Right ventricle myocardium inferior (tissue), 1 donor: ENCODE measurements at places on chromosomes 5 and 9. TPM values are rescaled to one million over a fixed set of nuclear protein-coding genes. Genes with fewer than 3 reads are reported as not detected.

DNA sequence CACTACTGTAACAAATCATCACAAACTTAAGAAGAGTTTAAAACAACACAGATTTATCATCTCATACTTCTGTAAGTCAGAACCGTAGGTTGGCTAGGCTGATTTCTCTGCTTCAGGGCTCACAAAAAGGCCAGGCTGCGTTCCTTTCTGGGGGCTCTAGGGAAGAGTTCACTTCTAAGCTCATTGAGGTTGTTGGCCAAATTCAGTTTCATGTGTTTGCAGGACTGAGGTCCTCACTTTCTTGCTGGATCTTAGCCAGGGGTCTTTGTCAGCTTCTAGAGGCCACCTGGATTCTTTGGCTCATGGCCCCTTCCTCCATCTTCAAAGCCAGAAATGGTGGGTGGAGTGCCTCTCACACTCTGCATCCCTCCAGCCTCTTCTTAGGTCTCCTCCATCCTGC, 76.0 kb downstream of the ACTBL2 start:
- no peak for DNase-seq

DNA sequence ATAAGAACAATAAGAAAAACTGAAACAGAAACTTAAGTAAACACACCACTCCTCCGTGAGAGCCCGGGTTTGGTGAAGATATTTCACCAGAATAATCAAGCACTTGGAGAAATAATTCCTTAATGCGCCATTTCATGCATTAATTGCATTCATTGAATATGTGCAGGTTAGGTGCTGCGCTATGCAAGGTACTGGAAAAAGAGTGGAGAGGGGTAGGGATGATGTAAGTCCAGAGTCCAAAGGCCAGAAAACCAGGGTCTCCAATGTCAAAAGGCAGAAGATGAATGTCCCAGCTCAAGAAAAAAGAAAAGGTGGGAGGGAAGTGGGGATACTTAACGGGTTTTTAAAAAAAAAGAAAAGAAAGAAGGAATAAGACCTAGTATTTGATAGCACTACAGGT, 669 bp upstream of the ZFP37 start:
- DNase-seq = no peak

The PDE6A gene
- total RNA-seq = 0.05 TPM

GRCh38 chr9:111944241-111944866, 47.7 kb downstream of the UGCG start:
- DNase-seq = no peak

The RASA1 gene
- total RNA-seq = 19.8 TPM

- DNase-seq = no peak
Observed at GRCh38 chr5:140239939-140240700, 62.8 kb downstream of the PFDN1 start.

DNA sequence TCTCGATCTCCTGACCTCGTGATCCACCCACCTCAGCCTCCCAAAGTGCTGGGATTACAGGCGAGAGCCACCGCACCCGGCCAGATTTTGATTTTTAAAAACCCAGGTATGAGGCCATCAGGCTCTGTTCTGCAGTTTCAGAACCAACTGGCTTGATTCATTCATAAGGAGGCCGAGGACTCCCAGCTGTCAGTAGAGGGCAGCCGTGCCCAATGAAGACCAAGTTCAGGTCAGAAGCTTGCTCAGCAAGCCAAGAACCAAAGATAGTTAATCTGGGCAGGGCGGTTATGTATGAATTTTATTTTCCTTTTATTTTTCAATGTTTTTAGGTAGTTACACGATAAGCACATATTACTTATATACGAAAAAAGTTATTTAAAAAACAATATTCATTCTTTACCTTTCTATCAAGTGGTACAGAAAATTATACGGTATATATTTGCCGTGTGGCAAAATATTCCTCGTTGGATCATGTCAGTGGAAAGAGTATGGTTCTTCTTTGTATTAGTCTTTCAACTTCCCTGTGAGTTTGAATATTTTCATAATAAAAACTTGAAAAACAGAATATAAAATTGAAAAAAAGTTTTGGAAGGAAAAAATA, 18.0 kb downstream of the MGAT1 start:
- DNase-seq = no peak

DNA sequence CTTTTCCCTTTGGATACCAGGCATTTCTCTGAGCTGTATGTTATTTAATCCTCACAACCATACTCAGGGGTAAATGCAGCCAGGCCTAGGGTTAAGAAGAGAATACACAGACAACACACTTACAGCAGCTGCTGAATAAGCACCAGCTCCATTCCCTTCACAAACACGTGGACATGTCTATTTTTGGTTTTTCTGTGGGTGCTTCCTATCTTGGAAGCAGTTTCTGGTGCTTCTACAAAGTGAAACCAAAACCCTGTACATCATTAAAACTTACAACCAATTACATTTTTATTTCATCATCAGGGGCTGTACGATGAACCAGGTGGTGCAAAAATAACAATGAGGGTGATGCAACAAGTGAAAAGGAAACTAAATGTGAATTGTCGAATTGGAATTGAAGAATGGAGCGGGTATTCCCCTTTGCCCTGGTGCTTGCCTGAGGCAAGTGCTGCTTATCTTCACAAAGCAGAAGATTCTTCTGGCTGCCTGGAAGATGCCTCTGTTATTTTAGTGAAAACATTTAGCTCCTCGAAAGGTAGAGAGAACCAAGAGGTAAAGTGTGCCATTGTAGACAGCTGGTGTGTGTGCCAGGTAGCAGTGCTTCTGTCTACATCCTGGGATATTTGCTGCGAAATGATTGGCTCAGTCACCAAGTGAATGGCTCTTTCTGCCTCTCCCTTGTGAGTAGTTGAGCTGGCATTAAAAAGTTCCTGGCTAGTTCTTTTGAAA, 18.6 kb upstream of the IFNB1 start:
- DNase-seq = no peak

The PRR7 gene
- 1.4 TPM for total RNA-seq

- DNase-seq = no peak
Observed at GRCh38 chr9:92632641-92633040, 37.3 kb downstream of the IPPK start.

The PCDHGC3 gene
- total RNA-seq = 22.5 TPM

DNA sequence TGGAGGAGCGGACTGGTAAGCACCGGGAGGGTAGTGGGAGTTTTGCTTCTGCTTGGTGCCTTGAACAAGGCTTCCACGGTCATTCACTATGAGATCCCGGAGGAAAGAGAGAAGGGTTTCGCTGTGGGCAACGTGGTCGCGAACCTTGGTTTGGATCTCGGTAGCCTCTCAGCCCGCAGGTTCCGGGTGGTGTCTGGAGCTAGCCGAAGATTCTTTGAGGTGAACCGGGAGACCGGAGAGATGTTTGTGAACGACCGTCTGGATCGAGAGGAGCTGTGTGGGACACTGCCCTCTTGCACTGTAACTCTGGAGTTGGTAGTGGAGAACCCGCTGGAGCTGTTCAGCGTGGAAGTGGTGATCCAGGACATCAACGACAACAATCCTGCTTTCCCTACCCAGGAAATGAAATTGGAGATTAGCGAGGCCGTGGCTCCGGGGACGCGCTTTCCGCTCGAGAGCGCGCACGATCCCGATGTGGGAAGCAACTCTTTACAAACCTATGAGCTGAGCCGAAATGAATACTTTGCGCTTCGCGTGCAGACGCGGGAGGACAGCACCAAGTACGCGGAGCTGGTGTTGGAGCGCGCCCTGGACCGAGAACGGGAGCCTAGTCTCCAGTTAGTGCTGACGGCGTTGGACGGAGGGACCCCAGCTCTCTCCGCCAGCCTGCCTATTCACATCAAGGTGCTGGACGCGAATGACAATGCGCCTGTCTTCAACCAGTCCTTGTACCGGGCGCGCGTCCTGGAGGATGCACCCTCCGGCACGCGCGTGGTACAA, 556 bp downstream of the PCDHGC3 start:
- DNase-seq = peak; percentile 74

DNA sequence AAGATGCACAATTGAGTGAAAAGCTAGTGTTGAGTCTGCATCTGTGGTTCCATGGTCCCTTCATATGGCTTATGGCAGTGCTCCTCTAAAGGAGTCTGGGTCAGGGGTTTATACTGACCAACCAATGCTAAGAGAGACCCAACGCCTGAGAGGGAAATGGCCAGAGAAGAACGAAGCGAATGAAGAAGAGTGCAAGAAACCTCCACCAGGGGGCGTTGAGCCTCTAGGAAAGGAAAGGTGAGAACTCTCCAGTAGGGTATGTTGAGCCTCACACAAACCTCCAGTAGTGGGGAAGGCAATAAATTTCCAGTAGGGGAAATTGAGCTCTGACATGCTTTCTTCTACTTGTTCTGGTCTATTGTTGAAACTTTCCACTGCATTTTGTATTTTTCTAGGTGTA, 470.6 kb downstream of the PRDM9 start:
- no peak for DNase-seq

DNA sequence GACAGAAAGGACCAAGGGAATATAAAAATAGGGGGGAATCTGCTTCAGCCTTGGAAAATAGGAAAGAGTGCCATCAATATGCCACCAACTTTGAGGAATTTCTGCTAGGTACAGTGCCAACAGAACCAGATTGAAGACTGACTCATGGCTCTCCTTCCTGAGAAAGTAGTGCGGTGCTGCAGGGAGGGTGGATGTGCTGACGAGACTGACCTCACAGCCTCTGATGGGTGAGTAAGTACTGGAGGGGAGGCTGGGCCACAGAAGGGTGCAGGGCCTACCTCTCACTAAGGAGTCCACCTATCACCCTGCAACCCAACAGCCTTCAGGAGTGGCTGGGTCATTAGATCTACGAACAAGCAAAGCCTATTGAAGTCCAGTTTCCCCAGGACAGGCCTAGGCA, 187.6 kb downstream of the GABBR2 start:
- no peak for DNase-seq

GRCh38 chr5:72005671-72006070, 101.6 kb upstream of the MAP1B start:
- no peak for DNase-seq

DNA sequence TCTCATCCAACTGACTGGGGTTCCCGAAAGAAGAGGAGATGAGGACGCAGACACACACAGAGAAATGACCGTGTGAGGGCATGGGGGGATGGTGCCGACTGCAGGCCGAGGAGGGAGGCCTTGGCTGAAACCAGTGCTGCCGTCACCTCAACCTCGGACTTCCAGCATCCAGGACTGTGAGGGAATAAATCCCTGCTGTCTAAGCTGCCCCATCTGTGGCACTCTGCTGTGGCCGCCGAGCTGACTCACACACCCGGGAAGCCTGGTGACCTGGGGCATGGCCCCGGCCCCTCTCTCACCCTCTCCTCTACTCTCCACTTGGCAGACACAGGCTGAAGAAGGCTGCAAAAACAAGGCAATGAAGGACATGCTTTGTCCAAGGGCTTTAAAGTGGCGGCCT, 4.4 kb upstream of the COL5A1 start:
- no peak for DNase-seq

The ARL14EPL gene
- not detected for total RNA-seq

- DNase-seq = no peak
Observed at GRCh38 chr9:77440057-77440456, 208.1 kb downstream of the GNA14 start.
